ENCODE measurements at places on chromosomes 2 and 18.

GRCh38 chr18:24115628-24116027, 23.2 kb upstream of the CABYR start:
- no peak for DNase-seq

GRCh38 chr2:149329489-149330126, 779 bp upstream of the LYPD6 start:
- DNase-seq, result peak; percentile 73

- DNase-seq, result no peak
Observed at GRCh38 chr2:132751836-132752235, 81.8 kb upstream of the LYPD1 start.

- no peak for DNase-seq
Observed at GRCh38 chr2:11932048-11932512, 185.6 kb downstream of the LPIN1 start.

DNA sequence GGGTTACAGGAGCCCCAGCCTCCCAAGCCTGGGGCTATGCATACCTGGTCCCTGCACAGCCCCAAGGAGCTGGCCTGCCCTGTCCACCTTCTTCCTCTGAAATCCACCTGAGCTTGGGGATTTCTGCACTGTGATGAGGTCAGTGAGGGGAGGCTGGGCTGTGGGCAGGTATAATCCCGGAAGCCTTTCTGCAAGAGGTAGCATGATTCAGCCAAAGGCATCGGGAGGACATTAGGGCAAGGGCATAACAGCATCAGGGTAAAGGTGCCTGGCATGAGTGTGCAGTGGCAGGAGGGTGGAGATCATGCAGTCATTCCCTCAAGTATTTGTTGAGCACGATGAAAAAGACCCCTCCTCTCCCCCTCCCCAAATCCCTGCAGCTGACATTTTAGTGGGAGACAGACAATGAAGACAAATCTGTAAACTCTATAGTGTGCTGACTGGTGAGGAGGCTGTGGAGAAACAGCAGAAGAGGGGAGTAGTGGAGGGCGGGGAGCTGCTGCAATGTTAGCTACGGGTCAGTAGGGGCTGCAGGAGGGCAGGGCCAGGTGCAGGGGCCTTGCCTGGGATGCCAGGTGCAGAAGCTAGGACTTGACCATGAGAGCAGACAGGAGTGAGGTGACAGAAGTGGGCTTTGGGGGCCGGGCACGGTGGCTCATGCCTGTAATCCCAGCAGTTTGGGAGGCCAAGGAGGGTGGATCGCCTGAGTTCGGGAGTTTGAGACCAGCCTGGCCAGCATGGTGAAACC, 18.7 kb downstream of the ZFP36L2 start:
- DNase-seq, result no peak

GRCh38 chr2:214005337-214005736, 405.5 kb upstream of the VWC2L start:
- peak; percentile 38 for DNase-seq

GRCh38 chr2:235725016-235725489, 231.2 kb downstream of the AGAP1 start:
- DNase-seq, result no peak
